NCI-H1417 treated with DMSO at 0.1 percent for 48 hours (cell line): ENCODE measurements at places on chromosomes 3 and 15.

- no peak for DNase-seq
Measured at GRCh38 chr3:12840591-12841148, 695 bp downstream of the RPL32 start.

DNA sequence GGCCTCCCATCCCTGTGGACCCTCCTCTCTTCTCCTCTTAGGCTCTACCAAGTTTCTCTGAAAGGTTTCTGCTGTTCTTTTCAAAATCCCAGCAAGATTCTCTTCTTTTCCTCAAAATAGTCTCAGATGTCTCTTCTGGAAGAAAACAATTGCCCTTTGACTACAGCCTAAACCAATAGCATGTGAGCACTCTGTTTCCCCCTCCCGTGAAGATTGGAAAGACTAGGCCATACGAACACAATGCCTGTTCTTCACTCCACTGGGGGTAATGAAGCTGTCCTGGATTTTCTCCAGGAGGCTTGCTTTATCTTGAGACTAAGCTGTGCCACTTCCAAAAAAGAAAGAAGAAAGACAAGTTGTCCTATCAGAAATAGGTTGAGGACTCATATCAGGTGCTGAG lies 178.7 kb upstream of the MCTP2 start:
- no peak for DNase-seq

GRCh38 chr3:50674349-50675178 lies at the start of gene DOCK3:
TSS of gene DOCK3 (plus strand) at chr3:50674927. CDS start at chr3:50675264, 337 bp downstream.
- no peak for DNase-seq

DNA sequence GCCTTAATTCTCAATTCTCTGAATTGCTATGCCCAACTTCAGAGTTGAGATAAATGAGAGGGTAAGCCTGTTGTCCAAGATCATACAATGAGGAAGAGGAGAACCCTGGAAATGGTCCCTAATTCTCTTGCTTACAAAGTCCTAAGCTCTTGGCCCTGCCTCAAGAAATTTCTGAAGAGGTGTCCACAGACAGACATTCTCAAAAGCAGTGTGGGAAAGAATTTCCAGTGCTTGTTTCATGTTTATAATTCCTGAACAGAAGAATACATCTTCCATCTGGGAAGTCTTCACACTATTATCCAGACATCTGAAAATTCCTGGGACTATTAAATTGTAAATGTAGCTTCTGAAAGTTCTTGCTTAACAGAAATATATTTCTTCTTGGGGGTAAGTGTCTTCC lies 166.8 kb upstream of the LRTM1 start:
- DNase-seq = no peak

DNA sequence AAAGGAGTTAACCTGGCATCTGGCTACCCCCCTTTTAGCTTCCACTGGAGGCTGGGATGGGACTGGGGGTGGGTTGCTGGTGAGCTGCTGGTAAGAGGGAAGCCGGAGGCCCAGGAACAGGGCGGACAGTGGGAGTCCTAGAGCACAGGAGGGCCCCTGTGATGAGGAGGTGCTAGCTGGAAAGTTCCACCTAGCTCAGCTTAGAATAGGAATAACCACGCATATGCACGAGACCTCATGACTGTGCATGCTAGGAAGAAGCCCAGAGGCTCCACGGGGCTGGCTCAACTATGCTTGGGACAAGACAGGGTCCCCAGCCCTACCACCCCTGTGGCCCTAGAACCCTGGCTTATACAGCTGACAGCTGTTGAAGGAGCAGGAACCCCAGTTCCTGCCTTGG lies 34.1 kb downstream of the LINGO1 start:
- DNase-seq = no peak

DNA sequence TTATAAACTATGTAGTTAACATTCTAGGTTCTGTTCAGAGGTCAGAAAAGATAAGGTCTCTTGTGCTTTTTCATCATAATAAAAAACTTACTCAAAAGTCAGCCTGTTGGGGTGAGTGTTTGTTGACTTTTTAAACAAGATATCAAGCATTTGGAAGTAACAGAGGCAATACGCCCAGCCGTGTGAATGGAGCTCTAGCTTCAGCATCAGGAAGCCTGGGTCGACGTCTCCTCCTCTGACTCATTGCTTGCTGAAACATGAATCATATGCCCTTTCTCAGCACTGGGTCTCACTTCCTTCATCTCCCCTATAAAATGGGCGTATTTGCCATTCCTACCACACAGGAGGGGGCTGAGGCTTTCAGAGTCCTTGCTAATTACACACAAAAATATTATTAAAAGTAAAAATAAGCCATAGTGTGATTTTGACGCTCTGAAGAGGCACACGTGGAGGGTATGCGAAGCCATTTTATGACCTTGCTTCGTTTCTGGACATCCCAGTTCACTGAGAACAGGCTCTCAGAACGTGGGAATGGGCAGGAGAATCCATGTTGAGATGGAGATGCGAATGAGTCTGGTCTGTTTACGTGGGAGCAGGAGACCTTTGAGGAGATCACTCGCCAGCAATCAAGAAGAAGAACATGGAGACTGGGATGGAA lies 220.8 kb upstream of the TPRG1 start:
- DNase-seq = no peak

DNA sequence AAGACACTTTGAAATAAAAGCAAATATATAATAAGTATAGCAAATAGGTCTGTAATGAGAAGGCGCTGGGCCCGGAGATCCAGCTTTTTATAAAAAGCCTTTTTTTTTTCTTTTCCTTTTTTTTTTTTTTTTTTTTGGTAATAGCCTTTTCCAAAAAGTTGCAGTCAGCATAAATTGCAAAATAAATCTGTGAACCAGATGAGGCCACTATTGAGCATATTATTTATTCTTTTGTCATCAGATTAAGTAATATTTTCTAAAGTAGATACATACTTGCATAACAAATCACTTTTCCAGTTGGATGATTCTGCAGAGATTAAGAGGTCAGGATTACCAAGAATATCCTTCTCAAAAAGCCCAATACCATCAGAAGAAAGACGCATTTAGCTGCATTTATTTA lies 24.9 kb downstream of the FMN1 start:
- DNase-seq = no peak

- DNase-seq = no peak
Measured at GRCh38 chr3:65810302-65810701, 228.4 kb downstream of the MAGI1 start.

DNA sequence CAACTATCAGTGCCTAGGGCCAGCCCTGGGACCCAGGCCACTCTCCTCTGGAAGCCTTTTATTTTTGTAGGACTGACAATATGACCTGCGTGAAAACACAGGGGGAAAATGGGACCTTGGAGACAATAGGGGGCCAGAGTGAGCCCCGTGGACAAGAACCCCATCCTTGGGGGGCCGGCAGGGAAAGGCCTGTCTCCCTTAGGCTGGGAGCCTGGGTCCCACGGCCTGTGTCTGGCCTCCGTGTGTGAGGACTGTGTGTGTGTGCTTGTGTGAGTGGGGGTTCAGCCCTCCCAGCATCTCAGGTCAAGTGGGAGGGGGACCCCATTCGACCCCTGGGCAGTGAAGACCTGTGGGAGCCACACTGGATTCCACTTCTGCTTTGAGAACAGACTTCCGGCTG lies 53.3 kb downstream of the EXOG start:
- no peak for DNase-seq

- no peak for DNase-seq
Measured at GRCh38 chr3:105402287-105402801, 35.6 kb downstream of the ALCAM start.

DNA sequence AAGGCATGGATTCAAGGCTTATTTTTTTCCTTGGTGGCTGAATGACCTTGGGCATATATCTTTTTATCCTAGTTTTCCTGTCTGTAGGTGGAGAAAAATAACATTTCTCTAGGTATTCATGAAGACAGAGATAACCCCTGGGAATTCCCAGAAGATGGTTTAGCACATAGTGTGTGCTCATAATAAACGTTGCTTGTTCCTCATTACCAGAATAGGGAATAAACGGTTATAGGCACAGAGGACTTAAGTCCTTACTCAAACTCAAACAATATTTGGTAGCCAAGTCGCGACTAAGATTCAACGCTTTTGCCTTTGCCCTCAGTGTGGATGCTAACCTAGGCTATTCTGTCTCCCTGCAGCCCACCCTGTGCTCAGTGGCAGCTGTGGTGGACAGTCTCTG lies 51.6 kb upstream of the MITF start:
- DNase-seq = no peak

DNA sequence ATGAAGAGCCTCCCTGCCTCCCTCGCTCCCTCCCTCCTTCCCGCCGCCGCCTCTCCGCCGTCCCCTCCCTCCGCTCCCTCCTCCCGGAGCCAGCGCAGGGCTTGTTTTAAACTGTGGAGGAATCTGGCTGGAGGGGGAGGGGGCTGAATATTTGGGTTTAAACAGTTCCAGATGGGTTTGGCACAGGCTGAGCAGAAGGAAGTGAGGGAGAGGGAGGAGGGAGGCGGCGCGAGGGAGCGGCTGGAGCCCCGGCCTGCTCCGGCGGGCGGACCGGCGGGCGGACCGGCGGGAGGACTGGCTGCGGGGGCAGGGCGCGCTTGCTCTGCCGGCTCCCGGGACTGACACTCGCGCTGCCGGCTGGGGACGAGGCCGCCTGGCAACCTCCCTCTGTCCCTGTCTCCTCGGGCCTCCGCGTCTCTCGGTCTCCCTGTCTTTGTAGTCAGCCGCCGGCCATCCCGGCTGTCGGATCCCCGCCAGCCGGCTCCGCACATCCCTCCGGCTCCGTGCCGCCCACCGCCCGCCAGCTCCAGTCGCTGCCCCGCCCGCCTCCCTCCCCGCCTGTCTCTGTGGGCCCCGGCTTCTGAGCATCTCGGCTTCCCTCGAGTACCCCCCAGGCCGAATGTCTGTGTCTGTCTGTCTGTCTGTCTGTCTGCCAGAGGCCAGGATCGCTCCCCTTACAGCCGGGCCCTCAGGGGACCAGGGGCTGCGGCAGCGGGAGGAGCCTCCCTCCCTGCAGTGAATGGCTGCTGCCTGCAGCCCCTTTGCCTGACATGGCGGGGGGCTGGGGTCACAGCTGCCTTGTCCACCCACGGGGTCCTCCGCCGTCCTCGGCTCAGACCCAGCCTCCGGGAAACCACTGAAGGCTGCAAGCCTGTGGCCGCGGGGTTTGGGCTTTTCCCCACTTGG lies 7.6 kb downstream of the EPHB3 start:
- no peak for DNase-seq

DNA sequence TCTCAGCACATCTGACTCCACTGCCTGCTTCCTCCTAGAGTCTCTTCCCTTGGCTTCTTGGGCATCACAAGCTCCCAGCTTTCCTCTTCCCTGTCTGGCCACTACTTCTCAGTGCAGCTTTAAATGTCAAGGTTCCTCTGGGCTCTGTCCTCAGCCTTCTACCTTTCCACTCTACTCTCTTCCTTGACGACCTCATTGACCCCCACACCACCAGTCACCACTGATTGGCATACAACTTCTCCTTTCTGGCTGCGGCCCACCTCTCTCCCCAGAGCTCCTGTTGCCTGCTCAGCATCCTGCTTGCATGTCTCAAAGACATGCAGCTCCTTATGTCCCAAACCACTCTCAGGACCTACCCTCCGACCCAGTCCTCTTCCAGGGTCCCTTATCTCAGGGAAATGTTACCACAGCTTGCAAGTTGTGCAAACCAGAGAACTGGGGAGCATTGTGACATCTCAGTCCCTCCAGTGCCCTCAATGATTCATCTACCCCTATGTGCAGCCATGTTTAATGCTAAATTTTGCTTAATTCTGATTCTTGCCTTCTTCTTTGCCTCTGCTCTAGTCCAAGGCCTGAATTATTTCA lies 49.9 kb downstream of the TRPM1 start:
- no peak for DNase-seq

GRCh38 chr3:1037631-1038030 lies 55.2 kb upstream of the CNTN6 start:
- DNase-seq = no peak

- no peak for DNase-seq
Measured at GRCh38 chr15:68403161-68403941, 28.6 kb downstream of the ITGA11 start.

GRCh38 chr3:87088993-87089841 lies 98.3 kb upstream of the VGLL3 start:
- no peak for DNase-seq

GRCh38 chr15:92747047-92747446 lies 91.5 kb upstream of the FAM174B start:
- no peak for DNase-seq

DNA sequence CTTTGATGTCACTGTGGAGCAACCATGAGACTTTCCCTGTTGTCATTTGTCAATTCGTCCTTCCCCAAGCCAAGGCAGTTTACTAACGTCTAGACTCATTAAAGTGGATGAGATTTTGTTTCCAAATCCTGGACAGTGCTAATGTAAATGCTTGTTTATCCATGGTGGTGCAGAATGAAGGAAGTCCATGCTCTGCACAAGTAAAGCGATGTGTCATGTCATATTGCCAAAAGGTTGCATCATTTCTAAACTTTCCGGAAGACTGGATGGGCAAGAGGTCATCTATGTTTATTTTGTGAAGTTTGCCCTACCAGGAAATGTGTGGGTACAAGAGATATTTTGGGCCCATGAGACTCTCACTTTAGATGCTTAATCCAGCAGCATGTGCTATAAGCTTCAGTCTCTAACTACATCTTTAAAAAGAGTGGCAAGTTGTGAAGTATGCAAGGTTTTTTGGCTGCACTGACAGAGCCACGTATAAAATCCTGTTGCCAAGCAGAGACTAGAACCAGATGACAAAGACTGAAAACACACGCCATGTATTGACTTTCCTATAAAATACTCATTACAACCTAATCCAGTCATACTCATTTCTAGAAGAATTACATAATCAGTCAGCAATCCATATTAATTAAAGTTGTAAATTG lies 72.1 kb upstream of the FNDC3B start:
- no peak for DNase-seq

DNA sequence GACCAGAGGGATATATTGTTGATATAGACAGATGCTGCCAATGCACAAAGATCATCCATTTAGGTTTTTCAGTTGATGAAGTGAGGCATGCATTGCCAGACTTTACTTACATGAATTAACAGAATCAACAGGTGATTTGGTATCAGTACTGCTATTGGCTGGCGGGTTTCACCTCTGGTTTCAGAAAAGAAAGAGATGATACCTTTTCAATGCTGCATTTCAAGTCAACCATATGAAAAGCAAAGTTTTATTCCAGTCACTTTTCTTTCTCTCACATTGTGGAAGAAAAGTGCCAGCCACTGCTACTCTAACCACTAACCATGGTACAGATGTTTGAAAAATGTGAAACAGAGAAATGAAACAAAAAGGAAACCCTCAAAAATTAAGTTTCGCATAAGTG lies 289.1 kb downstream of the TIGIT start:
- no peak for DNase-seq

DNA sequence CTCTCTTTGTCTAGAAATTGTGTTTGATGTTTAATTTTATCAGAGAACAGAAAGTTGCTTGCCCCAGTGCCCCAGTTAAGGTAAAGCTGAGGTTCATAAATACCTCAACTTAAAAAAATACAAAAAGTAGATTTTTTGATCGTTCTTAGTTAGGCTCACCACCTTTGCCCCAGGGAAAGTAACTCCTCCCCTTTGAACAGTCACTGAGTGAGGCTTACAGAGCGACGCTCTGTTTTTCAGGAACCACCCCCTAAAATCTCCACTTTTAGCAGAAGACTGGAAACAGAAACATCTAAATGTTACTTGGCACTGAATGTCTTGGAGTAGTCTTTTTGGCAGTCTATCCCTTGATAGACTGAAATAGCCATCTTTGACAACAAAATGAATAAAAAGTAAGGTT lies 24.9 kb downstream of the BLM start:
- no peak for DNase-seq

GRCh38 chr3:126005951-126006350 lies 37.0 kb downstream of the ROPN1B start:
- DNase-seq = no peak
